NCI-H1436 (cell line): ENCODE measurements at places on chromosomes 16 and 17.

- DNase-seq = peak; percentile 69
Measured at GRCh38 chr17:51091635-51092034, 29.0 kb downstream of the SPAG9 start.

- peak; percentile 59 for DNase-seq
Measured at GRCh38 chr16:381789-382717, at the start of gene PGAP6. Gene PGAP6, minus strand, starts transcription at chr16:381978. Its CDS starts 157 bp downstream, at chr16:381821.

DNA sequence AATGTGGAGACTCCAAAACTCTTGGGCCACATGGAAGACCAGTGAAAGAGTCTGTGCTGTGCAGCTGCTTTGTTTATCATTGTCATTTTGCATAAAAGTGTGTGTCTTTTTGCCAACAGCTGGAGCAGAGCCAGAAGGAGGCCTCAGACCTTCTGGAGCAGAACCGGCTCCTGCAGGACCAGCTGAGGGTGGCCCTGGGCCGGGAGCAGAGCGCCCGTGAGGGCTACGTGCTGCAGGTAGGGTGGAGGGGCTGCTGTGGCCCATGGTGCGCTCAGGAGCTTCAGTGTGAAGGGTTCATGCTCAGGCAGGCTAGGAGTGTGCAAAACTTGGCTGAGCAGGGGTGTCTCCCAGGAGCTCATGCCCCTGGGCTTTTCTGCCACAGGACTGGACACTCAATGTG is 45.0 kb downstream of the PLD6 start:
- no peak for DNase-seq

DNA sequence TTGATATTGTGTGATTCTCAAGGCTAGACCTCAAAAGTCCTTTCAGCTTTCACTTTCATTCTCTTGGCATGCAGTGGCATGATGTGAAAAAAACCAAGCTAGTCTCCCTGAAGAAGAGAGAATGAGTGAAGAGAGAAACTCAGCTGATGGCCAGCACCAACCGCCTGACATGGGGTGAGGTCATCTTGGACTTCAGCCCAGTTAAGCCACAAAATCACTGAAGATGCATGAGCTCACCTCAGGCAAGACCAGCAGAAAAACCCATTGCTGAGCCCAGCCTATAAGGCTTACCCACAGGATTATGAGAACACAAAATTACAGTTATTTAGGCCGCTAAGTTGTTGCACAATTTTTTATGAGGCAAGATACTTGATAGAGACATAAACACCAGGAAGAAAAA is 496.5 kb downstream of the TOX3 start:
- no peak for DNase-seq
